ENCODE measurements at places on chromosomes 13 and 19.

DNA sequence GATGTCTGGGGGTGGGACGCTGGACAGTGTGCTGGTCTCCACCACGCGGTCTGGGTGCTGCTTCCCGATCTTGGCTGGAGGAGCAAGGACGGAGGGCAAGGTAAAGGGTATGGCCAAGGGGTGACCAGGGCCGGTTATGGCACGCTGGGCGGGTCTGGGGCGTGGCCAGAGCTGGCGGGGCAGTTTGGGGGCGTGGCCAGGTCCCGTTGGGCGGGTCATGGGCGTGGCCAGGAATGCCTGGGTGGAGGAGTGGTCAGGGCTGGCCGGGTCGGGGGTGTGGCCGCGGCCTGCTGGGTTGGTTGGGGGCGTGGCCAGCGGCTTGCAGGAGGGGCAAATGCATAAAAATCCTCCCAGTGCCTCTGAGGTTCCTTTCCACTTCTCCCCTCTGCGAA lies 19.2 kb downstream of the GPX4 start:
- DNase-seq: peak; percentile 53

- DNase-seq: no peak
These were observed 19.9 kb upstream of the DHRS12 start for GRCh38 chr13:51823863-51824262.

GRCh38 chr19:41699231-41699967 lies 9.0 kb upstream of the CEACAM5 start:
- DNase-seq: no peak

GRCh38 chr13:75986818-75987217 lies 350.7 kb downstream of the LMO7 start:
- DNase-seq: peak; percentile 8

GRCh38 chr13:28394422-28394821 lies 100.5 kb downstream of the FLT1 start:
- DNase-seq: no peak

DNA sequence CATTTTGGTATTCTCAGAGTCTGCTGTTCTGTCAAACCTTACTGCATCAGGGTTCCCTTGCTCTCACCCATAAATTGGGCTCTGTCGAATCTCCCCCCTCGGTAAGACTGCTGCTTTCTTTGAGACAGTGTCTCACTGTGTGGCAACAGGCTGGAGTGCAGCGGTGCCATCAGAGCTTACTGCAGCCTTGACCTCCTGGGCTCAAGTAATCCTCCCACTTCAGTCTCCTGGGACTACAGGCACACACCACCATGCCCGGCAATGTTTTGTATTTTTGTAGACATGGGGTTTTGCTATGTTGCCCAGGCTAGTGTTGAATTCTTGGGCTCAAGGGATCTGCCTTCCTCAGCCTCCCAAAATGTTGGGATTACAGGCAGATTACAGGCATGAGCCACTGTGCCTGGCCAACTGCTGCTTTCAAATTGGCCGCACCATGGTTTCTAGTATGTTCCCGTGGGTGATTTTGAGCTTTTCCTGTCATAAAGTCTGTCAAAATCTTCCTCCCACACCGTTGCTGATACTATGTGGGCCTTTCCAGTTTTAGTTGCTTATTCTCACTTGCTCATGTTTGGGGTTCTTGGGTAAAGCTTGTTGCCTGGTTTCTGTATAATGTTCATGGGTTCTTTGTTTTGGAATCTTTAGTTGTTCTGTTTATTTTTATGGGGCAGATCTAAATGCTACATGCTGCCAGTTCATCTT lies 10.6 kb downstream of the RFC3 start:
- no peak for DNase-seq

GRCh38 chr13:109118521-109118920 lies 489.1 kb downstream of the MYO16 start:
- no peak for DNase-seq

DNA sequence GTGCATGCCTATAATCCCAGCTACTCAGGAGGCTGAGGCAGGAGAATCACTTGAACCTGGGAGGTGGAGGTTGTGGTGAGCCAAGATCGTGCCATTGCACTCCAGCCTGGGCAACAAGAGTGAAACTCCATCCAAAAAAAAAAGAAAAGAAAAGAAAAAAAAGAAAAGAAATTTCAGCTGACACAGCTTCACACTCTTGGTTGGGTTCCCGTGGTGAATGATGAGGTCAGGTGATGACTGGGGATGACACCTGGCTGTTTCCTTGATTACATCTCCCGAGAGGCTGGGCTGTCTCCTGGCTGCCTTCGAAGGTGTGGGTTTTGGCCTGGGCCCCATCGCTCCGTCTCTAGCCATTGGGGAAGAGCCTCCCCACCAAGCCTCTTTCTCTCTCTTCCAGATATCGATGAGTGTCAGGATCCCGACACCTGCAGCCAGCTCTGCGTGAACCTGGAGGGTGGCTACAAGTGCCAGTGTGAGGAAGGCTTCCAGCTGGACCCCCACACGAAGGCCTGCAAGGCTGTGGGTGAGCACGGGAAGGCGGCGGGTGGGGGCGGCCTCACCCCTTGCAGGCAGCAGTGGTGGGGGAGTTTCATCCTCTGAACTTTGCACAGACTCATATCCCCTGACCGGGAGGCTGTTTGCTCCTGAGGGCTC lies 22.0 kb downstream of the LDLR start:
- DNase-seq: no peak

DNA sequence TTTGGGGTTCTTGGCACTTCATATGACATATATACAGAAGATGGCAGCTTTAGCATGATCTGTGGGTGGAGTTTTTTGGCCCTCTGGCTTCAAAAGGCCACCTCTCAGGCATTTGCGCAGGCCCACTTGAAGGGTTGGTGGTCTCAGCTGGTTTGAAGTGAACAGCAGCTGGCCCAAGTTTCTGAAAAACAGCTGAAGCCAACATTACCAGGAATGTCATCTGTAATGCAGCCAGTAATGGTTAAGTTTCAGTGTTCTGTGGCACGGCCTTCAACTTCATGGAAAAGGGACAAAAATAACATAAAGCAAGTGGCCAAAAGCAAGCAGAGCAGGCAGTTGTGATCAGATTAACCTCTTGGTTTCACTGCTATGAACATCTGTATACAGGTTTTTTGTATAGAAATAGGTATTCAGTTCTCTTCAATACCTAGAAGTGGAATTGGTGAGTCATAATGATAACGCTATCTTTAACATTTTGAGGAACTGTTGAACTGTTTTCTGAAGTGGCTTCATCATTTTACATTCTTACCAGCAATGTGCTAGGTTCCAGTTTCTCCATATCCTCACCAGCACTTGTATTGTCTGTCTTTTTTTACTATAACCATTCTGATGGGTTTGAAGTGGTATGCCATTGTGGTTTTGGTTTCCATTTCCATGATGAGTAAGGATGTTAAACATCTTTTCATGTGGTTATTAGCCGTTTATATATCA lies 245.4 kb downstream of the SHISA2 start:
- no peak for DNase-seq
